ENCODE measurements at places on chromosomes 12 and 14. TPM values are rescaled to one million over a fixed set of nuclear protein-coding genes. Genes with fewer than 3 reads are reported as not detected.

The LRRC10 gene
- total RNA-seq, result not detected

The FNTB gene
- total RNA-seq, result 13.0 TPM

The MGST1 gene
- total RNA-seq, result 20.4 TPM

The KRT82 gene
- total RNA-seq, result not detected

The MSI1 gene
- total RNA-seq, result 1.5 TPM

Data from urinary bladder (tissue), 4 donors.